ENCODE measurements at places on chromosomes 3 and 15.

GRCh38 chr3:30641416-30642251 is 35.2 kb downstream of the TGFBR2 start:
- DNase-seq, result no peak

DNA sequence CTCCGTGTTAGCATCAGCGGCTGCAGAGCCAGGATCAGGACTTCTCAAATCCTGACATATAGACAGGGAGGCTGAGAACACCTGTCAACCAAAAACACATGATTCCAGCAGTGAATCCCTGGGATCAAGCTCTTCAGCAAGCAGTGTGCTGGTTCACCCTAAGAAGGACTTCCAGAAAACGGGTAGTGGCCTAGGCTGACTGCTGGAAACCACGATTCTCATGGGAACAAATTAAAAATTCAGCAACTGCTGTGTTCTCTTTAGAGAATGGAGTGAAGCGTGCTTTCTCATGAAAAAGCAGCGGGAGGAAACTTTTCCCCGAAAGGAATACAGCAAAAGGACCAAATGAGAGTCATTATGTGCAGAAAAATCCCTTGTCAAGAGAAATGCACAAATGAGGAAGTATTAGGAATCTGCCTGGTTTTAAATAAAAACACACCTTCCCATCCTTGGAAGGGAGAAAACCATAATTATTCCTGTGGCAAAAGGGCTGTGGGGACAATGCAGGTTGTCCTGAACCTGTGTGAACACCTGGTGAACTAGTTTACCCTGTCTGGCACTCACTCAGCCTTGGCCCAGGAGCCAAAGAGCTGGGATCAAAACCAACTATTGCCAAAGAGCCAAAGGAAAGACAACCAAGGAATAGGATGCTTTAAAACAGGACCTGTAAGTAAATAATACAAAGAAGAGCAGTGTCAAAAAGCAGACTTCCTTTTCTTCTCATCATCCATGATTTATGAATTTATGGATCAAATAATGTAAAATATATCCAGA is 13.4 kb downstream of the IL12A start:
- DNase-seq, result no peak

GRCh38 chr15:39851500-39852092 is 68.5 kb downstream of the GPR176 start:
- DNase-seq, result no peak

DNA sequence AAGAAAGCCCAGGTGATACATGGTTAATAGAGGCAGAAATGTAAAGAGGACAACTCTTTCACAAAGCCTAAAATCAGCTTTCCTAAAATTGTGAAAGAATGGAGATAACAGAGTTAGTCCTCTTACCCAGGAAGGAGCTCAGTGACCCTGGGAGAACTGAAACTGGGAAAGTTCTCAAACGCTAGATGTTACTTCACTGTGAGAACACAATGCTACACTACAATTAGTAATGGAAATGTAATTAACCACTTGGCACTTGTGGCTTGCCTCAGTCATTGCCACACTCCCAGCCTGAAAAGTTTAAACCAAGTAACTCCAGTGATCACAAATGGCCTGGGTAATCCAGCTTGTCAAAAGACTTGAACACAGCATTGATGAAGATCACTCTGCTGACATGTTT is 102.7 kb upstream of the FGF7 start:
- no peak for DNase-seq

- no peak for DNase-seq
These were observed 28.9 kb downstream of the PARP15 start for GRCh38 chr3:122606330-122606729.

GRCh38 chr3:23341147-23341838 is 138.2 kb downstream of the UBE2E2 start:
- no peak for DNase-seq

- no peak for DNase-seq
These were observed 22.8 kb upstream of the MAP4 start for GRCh38 chr3:48038971-48039481.

DNA sequence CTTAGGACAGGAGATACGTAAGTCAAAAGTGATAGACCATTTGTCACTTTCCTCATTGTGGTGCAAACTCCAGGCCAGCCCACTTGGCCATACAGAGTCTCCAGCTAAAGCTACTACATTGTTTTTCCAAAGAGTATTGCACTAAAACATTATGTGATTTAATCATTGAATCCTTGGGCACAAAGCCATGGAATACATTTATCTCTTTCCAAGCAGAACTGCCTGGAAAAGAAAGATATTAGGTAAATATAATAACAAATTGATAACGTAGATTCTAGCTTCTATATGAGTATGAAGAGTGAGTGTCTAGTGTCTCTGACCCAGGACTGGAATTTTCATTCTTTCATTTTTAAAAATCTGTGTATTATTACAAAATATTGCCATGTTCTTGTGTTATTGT is 863.7 kb upstream of the SEMA6D start:
- no peak for DNase-seq

GRCh38 chr3:149619136-149619535 is 38.7 kb downstream of the WWTR1 start:
- no peak for DNase-seq

- no peak for DNase-seq
These were observed 3.6 kb downstream of the KLF13 start for GRCh38 chr15:31330111-31330785.

DNA sequence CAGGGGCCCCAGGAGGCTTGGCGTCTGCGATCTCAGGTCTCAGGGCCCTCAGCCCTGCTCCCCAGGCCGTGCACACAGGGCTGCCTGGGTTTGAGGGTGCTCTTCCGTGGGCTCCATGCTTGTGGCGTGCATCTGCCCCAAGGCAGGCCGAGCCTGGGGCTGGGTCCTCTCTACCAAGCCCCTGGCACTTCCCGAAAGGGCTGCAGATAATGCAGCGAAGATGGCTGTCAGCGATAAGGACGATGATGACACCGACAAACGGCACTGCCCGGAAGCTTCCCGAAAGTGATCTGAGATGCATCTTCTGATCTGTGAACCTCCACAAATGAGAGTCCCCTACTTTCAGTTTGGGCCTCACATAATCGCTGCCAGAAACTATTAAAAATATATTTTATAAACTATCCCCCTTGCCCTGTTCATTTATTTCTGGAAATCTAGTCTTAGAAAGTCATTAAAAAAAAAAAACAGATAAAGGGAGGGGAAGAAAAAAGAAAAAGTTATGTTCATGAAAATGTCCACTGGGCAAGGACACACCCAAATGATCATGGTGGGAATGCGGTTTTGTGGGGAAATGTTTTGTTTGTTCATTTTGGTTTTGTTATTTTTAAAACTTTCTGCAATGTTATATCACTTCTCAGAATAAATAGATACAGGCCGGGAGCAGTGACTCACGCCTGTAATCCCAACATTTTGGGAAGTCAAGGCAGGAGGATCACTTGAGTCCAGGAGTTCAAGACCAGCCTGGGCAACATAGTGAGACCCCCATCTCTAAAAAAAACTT is 51.5 kb downstream of the RPN1 start:
- DNase-seq, result no peak

DNA sequence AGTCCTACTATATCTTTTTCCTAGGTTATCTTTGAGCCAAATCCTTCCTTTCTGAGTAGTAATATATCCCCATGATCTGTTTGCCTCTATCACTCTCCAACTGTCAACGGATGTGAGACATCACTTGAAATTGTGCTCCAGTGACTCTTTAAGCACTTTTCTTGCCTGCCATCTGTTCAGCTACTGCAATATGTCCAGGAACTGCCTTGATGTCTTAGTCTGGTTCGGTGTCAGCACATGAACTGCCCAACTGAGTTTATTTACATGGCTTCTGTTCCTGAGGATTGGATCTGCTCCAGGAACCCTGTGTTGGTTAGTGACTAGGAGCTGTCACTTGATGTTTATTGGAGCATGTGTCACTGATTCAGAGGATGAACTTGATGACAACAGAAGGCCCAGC is 116.5 kb downstream of the SLC9A9 start:
- DNase-seq, result no peak

DNA sequence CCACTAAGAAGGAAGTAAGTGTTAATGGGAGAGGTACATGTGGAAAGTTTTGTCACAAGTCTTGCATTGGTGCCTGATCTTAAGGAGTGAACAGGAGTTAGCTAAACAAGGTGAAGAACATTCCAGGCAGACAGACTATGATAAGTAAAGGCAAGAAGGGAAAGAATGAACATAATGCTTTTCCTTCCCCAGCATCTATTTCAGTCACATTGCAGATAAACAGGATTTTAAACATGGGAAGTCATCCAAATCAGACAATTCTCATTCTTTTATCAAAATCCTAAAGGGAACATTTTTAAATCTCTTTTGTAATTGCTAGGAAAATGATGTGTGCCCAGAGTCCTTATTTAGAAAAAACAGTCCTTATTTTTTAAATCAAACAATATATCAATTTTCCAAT is 424.6 kb downstream of the FGF12 start:
- DNase-seq, result no peak

GRCh38 chr15:89419370-89419984 is 76.9 kb downstream of the RHCG start:
- no peak for DNase-seq

DNA sequence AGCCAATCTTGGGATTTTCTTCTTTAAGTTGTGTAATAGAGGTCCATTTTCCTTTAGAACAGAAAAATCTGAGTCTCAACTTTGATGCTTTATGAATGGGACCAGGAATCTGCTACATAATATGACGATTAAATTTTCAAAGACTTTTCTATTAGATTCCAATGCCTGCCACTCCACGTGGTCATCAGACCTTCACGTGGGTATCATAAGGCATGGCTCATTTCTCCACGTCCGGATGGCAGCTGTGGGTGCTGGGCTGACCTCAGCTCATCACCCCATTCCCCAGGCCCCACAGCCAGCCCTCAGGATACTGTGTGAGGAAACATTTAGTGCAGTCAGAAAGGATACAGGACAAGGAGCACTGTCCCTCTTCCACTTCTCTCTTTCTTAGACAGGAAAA is 159.7 kb downstream of the SEMA6D start:
- no peak for DNase-seq

DNA sequence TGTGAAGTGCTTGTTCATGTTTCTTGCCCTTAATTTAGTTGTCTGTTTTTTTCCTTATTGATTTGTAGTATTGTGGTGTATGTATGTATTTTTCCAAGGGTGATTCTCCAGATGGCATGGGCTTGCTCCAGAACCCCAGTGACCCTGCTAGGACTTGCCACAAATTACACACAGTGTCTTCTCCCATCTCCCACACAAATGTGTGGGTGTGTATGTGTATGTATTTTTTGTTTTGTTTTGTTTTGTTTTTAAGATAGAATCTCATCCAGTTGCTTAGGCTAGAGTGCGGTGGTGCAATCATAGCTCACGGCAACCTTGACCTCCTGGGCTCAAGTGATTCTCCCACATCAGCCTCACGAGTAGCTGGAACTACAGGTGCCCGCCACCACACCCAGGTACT is 36.2 kb upstream of the ARID3B start:
- DNase-seq, result no peak

GRCh38 chr3:187385296-187385695 is 17.1 kb downstream of the RTP4 start:
- no peak for DNase-seq

GRCh38 chr3:15409774-15410173 is 17.6 kb downstream of the METTL6 start:
- no peak for DNase-seq

DNA sequence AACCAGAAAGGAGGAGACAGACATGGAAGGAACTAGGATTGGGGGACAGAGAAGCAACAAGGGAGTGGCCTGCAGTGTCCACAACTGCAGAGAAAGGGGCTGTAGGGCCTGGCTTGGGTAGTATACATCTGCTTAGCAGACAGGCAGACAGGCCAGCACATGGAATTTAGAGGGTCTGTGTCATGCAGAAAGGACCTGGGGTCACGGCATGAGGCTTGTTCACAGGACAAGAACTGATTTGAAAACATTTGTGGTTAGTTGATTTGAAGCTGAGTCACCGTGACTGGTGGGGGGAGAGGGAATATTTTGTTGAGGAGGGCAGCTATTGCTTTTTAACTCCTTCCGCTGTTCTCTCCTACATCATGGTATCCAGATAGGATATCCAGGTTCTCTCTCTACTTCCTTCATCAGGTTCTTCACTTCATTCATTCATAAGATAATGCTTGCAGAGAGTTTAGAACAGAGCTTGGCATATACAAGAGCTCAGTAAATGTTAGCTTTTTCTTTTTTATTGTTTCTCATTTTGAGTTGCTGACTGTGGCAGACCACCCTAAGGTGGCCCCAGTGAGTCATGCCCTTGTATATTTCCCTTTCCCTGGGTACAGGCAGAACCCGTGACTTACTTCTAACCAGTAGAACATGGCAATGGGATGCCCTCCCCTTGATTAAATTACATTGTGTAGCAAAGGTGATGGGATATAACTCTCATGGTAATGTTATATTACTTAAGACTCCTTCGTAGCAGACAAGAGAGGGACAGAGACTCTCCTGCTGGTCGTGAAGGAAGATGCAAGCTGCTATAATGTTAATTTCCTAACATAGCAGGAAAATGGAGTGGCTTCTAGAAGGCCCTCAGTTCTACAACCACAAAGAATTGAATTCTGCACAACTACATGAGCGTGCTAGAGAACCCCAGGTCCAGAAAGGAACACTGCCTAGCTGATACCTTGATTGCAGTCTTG is 95.0 kb upstream of the NMNAT3 start:
- DNase-seq, result no peak

DNA sequence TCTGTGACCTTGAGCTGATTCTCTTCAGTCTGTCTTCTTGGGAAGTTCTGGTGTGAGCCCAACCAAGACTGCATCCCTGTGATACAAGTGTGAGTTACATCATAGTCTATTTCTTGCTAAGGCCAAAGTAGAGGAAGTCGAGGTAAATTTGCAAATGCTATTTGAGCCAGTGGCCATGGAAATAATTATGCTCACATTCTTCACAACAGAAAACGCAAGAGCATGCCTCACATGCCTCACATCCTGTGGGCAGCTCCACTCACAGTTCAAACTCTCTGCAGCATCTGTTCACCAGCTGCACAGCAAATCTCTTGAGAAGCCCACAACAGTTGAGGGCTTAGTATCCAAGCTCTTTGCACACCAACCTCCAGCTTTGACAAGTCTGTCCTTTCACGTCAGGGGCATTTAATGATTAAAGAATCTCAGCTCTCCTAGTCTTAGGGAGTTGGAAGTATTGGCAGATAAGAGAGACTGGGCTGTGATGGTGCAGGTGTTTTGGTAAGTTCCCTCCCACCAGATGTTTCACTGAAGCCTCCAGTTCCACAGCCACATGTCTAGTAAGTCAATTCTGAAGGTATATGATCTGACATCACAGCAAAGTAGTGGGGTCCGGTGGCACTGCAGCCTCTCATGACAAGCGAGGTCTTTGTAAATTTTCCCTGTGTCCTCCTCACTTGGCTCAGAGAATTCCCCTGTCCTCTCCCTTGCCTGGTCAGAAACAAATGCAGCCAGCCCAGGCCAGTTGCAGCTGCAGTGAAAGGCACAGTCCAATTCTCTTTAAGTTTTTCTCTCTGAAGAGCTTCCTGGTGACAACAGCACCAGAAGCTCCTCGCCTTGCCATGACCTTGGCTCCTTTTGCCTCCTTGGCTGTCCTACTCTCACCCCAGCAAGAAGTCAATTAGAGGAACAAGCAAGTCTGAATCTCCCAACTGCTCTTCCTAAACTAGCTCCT is 166.1 kb downstream of the SSR3 start:
- no peak for DNase-seq

GRCh38 chr15:78077053-78077870 is at the start of gene TBC1D2B:
TBC1D2B (minus strand) TSS chr15:78077711; CDS start chr15:78077652, 59 bp downstream.
- DNase-seq, result no peak

- DNase-seq, result no peak
These were observed 167.3 kb downstream of the ALCAM start for GRCh38 chr3:105533960-105534359.

Data from cortex of kidney (tissue), 1 donor.